Left ventricle myocardium superior (tissue), 1 donor: ENCODE measurements at places on chromosomes 4 and X.
A peak's percentile ranks its signal among the peaks of the same experiment; 100 is the strongest.

- no peak for DNase-seq
Measured at GRCh38 chr4:1471443-1472147, 65.4 kb upstream of the NKX1-1 start.

DNA sequence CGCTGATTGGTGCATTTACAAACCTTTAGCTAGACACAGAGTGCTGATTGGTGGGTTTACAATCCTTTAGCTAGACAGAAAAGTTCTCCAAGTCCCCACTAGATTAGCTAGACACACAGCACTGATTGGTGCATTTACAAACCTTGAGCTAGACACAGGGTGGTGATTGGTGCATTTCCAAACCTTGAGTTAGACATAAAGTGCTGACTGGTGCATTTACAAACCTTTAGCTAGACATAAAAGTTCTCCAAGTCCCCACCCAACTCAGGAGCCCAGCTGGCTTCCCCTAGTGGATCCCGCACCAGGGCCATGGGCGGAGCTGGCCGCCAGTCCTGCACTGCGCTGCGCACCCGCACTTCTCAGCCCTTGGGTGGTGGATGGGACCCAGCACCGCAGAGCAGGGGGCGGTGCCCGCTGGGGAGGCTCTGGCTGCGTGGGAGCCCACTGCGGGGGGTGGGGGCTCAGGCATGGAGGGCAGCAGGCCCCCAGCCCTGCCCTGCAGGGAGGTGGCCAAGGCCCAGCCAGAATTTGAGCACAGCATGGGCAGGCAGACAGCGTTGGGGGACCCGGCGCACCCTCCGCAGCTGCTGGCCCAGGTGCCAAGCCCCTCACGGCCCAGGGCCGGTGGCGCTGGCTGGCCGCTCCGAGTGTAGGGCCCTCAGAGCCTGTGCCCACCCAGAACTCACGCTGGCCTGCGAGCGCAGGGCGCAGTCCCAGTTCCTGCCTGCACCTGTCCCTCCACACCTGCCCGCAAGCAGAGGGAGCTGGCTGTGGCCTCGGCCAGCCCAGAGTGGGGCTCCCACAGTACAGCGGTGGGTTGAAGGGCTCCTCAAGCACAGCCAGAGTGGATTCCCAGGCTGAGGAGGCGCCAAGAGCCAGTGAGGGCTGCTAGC lies 608.9 kb upstream of the LCORL start:
- no peak for DNase-seq

- DNase-seq = no peak
Measured at GRCh38 chrX:46029777-46030176, 515.4 kb downstream of the ZNF674 start.

- no peak for DNase-seq
Measured at GRCh38 chr4:119284876-119285780, 36.8 kb downstream of the FABP2 start.

- no peak for DNase-seq
Measured at GRCh38 chrX:11756354-11757318, 1.4 kb upstream of the MSL3 start.

GRCh38 chrX:47797084-47797483 lies 39.6 kb upstream of the ZNF81 start:
- DNase-seq = no peak

GRCh38 chrX:18721683-18722499 lies 14.4 kb downstream of the PPEF1 start:
- DNase-seq = no peak

GRCh38 chr4:125663896-125664767 lies 349.4 kb downstream of the FAT4 start:
- no peak for DNase-seq

DNA sequence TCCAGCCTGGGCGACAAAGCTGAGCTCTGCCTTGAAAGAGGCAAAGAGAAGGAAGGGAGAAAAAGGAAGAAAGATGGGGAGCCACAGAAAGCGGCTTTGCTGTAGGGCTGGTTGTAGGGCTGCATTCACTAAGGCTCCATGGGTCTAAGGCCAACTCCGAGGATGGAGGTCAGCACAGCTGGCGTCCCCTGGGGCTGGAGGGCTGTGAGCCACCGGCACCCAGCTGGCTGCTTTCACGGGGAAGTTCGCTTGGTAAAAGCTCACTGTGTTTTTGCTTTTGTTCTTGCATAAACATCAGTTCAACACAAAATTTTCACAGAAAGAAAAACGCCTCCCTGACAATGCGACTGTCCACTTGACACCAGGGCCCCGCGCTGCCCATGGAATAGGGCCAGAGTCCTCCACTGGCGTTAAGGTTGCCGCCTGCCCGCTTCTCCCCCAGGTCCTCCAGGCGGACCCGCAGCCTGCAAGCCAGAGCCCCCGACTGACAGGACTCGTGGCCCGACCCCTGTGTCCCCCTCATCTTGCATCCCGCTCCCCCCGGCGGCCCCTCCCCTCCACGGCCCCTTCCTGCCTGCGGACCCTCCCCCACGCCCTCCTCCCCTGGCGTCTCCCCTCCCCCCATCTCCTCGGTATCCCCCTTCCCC lies 1.1 kb downstream of the RNF212 start:
- DNase-seq = peak; percentile 42

GRCh38 chr4:55758066-55758465 lies 61.5 kb upstream of the EXOC1L start:
- no peak for DNase-seq

- DNase-seq = no peak
Measured at GRCh38 chr4:16893141-16893651, 5.2 kb downstream of the LDB2 start.

DNA sequence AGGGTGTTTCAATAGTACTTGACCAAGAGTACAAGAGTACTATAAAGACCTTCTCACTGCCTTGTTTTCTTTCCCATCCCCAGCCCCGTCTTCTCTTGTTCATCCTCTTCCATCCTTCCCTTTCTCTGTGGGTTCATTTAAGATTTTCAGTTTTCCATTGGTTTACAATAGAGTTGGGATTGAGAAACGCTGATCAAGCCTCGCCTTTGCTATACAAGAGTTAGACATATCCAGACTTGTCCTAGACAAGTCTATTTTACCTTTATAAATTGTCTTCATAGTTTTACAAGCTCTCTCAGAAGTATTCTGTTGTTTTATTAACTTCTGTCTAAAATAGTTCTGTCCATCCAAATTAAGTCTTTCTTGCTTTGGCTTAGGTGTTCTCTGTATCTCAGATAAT lies 29.6 kb upstream of the SCML1 start:
- DNase-seq = no peak

DNA sequence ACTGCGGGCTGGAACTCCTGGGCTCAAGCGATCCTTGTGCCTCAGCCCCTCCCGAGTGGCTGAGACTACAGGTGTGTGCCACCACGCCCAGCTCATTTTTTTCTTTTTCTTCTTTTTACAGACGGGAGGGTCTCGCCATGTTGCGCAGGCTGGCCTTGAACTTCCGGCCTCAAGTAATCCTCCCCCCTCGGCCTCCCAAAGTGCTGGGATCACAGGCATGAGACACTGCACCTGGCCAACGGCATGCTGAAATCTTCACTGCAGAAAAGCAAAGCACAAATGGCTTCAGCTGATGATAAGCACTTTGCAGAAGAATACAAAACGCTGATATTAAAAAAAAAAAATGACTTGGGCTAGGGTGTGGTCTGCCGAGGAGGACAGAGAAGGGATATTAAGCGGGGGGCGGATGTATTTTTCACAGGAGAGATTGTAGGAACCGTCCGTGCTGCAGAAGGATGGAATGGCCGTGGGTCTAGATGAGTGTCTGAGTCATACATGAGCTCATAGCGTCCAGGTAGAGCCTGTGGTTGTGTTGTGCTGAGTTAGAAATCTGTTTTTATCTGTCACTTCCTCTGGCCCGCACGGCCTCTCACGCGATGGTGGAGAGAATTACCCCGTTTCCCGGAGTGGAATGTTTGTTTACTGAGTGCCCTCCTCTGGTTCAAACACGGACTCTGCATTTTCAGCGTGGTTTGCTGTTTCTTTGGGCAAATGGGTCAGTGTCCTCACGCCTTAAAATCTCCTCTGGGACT lies 8.5 kb upstream of the AKAP17A start:
- no peak for DNase-seq

GRCh38 chrX:19672222-19672812 lies 157.0 kb upstream of the MAP3K15 start:
- no peak for DNase-seq

DNA sequence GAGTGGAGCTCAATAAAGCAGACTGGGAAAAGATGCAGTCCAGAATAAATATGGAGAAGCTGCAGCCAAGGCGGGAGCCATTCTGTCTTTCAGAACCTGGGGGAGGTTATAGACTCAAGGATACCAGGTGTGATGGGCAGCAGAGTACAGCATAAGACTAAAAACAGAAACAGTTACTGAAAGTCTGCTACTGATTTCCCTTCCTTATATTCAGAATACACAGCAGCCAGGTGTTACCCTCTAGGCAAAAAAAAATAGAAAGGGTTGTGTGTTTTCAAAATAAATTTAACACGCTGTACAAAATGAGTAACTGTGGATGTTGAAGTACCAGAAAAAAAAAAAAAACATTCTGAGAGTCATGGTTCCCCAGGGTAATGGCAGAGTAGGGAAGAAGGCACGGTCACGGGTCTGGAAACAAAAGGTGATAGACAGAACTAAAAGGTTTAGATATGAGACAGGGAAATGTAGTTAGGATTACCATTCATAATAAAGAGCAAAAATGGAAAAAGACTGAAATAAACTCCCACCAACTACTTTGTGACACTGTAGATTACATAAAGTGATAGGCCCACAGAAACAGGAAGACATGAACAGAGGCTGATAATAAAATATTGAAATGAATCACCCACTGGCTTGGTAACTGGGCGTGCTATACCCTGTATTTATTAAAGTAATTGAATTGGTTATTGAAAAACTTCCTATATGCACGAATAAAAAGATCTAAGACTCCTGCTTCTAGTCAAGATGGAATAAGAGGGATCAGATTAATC lies 10.8 kb upstream of the HHIP start:
- DNase-seq = no peak

GRCh38 chrX:139083191-139083590 lies 371.7 kb upstream of the FGF13 start:
- DNase-seq = no peak
